Left lobe of liver (tissue), 2 donors: ENCODE measurements at places on chromosomes 1 and 21. TPM values are rescaled to one million over a fixed set of nuclear protein-coding genes. Genes with fewer than 3 reads are reported as not detected.

C4BPA gene
- 792 TPM for total RNA-seq

KCNJ9 gene
- total RNA-seq: not detected

LRRC38 gene
- not detected for total RNA-seq

RAVER2 gene
- total RNA-seq: 0.43 TPM

LCE1E gene
- not detected for total RNA-seq

ACTL8 gene
- not detected for total RNA-seq

CGN gene
- 51.4 TPM for total RNA-seq

GRCh38 chr1:23530747-23531561 is at the start of gene E2F2:
Gene E2F2 (minus strand): TSS chr1:23531233. CDS start chr1:23530793, 440 bp downstream.
- DNase-seq: peak; percentile 81

DNA sequence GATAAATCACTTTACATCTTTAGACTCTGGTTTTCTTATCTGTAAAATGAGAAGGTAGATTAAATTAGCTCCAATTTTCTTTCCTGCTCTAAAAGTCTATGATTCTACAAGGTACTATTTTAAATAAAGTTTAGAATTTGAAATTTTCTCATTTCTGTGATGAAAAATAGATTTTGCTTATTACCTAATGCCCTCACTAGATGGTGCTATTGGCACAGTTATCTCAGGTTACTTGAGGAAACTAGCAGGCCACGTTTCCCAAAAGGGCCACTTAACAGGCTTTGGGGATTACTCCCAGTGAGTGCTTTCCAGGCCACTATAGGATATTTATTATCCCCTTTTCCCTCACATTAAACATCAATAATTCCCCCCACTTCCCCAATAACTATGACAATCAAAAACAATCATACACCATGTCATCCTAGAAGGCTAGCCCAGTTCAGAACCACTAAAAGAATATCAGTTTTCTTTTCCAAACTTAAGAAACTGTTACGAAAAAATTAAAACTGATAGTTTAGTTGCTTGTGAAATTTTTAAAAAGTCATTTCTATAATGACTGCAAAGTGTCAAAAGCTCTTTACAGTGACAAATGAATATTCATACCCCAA is 30.6 kb downstream of the OMA1 start:
- DNase-seq: no peak

DNA sequence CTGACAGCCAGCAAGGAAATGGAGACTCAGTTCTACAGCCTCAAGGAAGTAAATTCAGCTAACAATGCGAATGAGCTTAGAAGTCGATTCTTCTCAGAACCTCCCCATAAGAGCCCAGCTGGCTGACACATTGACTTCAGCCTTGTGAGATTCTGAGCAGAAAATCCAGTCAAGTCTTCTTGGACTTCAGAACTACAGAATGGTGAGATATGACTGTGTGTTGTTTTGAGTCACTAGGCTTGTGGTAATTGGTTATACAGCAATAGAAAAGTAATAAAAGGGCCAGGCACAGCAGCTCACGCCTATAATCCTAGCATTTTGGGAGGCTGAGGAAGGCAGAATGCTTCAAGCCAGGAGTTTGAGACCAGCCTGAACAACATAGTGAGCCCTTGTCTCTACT is 161.8 kb upstream of the IVNS1ABP start:
- no peak for DNase-seq

DNA sequence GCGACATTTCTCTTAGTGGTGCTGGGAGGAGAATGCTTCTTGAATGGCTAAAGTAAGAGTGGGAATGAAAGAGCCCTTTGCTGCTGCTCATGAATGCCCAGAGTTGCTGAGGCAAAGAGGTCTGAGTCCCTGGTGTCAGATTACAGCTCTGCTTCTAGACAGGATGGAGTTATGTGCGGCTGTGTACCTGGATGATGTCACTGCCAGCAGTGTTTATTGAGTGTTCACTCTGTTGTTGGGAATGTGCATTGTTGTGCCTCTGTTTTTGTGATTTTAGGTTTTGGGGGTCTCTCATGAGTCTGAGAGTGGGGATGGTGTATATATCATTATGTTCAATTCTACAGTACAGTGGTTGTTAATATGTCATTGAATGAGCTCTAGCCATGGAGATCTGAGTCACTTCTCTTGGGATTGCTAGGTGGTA is 2.7 kb downstream of the CDC14A start:
- DNase-seq: no peak

GRCh38 chr1:49630156-49630555 is 393.6 kb downstream of the AGBL4 start:
- no peak for DNase-seq

- DNase-seq: no peak
These were observed 329.5 kb downstream of the SIPA1L2 start for GRCh38 chr1:232300466-232300865.

GRCh38 chr1:5647234-5647633 is 345.0 kb downstream of the NPHP4 start:
- DNase-seq: peak; percentile 28

- no peak for DNase-seq
These were observed 938.7 kb downstream of the TTLL7 start for GRCh38 chr1:83060221-83060620.

DNA sequence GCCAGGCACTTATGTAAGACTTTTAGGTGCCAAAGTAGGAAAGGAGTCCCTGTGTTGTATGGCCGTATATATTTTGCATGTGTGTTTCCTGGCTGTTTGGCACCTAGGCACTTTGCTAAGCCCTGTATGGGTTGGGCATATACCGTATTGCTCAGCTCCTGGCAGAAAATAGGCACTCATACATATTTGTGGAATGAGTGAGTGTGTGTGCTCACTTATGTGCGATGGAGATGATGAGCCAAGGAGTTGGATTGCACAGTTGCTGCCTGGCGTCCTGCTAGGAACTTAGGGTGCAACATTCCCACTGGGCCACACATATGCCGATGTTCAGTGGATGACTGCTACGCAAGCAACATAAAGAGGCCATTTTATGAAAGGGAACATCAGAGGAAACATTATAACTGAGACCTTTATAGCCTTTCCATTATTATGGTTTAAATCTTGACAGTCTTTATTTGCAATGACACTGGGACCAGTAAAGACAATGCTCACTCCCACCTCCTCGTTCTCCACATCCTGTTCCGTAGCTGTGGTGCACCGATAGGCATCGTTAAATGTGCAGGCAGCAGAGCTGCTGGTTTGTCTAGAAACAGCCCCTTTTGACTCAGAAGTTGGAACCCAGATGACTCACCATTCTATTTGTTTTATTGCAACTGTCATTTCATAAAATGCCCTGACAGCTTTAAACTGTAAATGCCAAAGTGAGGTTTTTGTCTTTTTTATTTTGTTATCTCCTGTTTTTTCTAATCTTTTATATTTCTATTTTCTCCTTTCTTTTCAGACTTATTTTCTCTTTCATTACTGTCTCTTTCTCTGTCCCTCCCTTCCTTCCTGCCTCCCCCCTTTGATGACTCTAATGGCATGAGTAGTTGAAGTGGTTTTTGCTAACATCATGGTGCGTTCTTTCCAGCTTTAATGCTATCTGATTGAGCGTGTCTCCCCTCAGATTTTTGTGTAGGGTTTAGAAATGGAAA is 36.1 kb downstream of the PEX14 start:
- DNase-seq: no peak

DNA sequence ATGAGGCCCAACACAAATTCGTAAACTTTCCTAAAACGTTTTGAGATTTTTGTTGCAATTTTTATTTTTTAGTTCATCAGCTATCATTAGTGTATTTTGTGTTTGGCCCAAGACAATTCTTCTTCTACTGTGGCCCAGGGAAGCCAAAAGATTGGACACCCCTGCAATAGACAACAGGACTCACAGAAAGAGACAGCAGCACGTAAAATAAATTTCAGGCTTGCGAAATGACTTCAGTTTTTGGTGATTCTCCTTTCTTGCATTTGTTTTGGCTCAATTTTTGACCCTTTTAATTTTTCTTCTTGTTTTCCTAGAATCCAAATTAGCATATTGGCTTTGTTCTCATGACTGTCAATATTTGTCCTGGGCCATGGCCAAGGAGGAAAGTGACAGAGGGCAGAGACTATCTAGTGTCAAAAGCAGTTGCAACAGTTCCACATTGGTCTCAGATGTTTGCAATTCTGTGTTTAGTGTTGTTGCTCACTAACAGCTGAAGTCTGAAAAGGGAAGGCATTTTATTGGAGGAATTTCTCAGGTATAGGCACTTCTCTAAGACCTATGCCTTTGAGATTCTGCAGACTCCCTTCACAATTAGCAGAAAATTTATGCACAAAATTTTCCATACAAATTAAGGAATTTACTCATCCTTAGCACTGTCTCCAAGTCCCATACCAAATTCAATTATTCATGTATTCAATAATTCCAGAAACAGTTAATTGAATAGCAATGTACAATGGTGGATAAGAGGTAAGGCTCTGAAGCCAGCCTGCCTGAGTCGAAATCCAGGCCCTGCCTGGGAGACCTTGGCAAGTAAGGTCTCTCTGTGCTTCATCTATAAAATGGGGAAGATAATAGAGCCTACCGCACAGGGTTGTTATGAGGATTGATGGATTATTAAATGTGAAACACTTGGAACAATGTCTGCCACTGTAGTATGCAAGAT is 160.9 kb upstream of the IVNS1ABP start:
- DNase-seq: peak; percentile 88

GRCh38 chr21:41878831-41879189 is 334 bp downstream of the PRDM15 start:
- DNase-seq: peak; percentile 78

GRCh38 chr1:105632342-105633196 is 1423.9 kb upstream of the PRMT6 start:
- DNase-seq: no peak

DNA sequence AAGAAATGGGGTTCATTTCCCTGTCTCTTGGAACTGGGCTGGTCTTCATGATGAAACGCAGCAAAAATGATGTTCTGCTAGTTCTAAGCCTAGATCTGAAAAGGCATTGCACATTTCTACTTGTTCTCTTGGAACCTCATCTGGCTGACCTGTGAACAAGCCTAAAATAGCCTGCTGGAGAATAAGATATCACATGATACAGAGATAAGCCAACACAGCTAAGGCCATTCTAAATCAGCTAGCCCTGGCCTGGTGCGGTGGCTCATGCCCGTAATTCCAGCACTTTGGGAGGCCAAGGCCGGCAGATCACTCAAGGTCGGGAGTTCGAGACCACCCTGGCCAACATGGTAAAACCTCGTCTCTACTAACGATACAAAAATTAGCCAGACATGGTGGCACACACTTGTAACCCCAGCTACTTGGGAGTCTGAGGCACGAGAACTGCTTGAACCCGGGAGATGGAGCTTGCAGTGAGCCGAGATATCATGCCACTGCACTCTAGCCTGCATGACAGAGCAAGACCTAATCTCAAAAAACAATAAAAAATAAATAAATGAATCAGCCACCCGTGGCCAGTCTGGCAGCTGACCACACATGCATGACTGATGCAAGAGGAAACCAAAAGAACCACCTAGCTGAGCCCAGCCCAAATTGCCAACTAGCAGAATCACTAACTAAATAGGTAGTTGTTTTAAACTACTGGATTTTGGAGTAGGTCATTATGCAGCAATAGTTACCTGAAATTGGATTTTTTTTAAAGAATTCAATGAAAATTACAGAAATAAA is 18.0 kb downstream of the CD244 start:
- peak; percentile 6 for DNase-seq

GRCh38 chr1:77857552-77857951 is 30.9 kb upstream of the NEXN start:
- DNase-seq: no peak

- DNase-seq: no peak
These were observed 549.5 kb upstream of the OLFM3 start for GRCh38 chr1:102546251-102546650.

DNA sequence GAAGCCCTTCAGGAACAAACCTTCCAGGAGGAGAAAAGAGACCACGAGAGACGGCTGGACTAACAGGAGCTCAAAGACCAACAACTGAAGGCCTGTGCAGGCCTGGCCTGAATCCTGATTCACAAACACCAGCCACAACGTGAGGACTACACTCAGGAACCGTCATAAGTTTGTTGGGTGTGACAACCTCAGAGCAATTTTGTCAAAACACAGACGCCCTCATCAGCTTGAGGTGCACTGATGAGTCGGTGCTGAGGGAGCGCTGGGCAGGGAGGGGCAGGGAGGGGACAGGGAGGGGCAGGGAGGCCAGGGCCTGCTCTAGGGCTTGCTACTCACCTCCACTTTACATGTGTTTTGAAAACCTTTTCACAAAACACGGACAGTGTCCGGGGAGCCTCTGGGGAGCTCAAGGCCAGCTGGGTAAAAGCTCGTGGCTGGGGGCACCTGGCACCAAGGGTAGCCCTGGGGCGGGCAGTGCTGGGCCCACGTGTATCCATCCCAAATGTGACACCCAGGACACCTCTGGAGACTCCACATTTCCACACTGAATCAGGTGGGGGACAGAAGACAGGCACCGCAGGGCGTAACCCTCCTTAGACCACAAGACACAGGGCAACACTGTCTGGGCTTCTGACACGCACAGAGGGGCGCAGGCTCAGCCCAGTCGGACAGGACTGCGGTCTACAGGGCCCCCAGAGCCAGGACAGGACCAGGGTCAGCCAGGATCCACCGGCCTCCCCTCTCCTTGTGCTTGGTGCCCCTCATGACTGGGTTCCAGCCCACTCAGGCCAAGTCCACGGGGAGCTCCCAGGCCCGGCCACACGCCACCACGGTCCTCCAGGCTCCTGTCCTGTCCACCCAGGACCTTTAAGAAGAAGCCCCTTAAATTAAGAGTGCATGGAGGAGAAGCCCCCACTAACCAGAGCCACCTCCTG is 16.5 kb downstream of the LSS start:
- no peak for DNase-seq

- DNase-seq: no peak
These were observed 46.9 kb downstream of the SLC45A1 start for GRCh38 chr1:8364528-8365442.

GRCh38 chr1:53500204-53501064 is 41.2 kb downstream of the DMRTB1 start:
- DNase-seq: no peak
